Progenitor cell of endocrine pancreas (in vitro differentiated cells): ENCODE measurements at places on chromosomes 11 and 22.

DNA sequence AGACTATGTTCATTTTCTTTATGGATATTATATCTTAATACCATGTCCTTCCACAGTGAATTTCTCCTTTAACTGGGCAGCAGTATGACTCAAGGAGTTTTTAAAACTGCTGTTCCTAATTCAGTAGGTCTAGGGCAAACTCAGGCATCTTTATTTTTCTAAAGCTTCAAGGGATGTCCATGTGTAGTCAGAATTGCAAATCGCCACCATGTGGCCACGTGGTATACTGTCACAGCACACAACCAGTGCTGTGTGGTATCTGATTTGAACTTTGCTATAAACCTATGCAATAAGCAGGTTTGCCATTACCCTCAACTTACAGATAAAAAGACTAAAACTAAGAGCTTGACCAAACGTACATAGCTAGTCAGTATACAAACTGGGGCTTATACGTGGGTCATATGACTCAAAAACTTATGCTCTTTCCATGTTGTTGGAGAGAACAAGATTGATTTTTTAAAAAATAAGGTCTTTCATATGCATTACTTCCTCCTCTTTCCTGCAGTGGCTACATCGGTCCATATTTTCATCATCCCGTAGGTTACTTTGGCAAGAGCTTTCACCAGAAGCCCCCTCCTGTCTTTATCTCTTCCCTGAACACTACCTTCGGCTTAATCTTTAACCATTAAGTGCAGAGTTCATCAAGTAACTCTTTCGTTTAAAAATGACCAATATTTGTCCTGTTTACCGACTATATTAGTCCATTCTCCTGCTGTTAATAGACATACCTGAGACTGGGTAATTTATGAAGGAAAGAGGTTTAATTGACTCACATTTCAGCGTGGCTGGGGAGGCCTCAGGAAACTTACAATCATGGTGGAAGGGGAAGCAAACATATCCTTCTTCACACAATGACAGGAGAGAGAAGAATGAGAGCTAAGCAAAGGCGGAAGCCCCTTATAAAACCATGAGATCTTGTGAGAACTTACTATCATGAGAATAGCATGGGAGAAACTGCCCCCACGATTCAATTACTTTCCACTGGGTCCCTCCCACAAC lies 8.0 kb upstream of the HTATIP2 start:
- H3K36me3 ChIP-seq = no peaks in the 10 kb centered on the region
- no peak overlapping the region for H3K4me3 ChIP-seq
- no peak overlapping the region for H3K27ac ChIP-seq
- H3K4me1 ChIP-seq = peaks cover 4% of the 10 kb centered on the region

GRCh38 chr22:47602732-47603131 lies 840.3 kb downstream of the TBC1D22A start:
- peaks cover 2% of the 10 kb centered on the region for H3K36me3 ChIP-seq
- no peak for DNase-seq
- no peak overlapping the region for H3K27ac ChIP-seq
- no peaks in the 10 kb centered on the region for H3K4me1 ChIP-seq

DNA sequence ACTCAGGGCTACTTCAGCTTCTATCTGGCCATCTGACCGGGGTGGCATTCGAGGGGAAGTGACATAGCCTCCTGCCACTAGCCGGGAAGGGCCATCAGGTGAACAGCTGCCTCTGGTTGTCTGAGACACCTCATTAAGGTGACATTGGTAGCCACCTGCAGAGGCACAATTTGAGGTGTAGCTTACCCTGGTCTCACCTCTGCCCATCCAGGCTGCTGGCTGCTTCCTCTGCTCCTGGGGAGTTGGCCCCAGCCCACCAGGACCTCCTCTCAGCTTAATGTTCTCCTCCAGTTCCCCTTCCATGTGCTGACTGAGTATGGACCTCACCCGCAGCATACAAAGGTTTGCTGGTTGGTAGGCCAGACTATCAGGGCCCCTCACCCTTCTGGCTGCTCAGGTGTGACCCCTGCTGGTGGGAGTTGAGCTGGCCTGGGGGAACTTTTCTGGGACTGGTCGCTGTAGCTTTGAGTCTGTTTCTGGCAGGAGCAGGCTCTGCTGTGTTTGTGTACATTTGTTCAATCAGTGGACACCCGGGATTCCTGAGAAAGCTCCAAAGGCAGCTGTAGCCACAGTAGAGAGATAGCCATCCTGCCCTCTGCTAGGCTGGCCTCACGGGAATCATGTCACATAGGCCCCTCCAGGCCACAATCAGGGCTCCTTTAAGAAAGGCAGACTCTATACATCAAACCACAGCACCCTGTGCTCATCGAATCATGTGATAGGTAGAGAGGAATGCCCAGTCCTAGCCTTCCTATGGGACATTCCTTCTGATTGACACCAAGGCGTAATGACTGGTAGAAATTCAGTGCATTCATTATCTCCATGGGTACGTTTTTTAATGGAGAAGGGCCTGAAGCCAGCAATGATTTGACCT lies 295.1 kb upstream of the PLET1 start:
- no peak overlapping the region for H3K27ac ChIP-seq
- peaks cover 2% of the 10 kb centered on the region for H3K4me1 ChIP-seq
- H3K27me3 ChIP-seq = peaks cover 5% of the 10 kb centered on the region
- peak; percentile 73 for DNase-seq
- H3K4me3 ChIP-seq = no peak overlapping the region

DNA sequence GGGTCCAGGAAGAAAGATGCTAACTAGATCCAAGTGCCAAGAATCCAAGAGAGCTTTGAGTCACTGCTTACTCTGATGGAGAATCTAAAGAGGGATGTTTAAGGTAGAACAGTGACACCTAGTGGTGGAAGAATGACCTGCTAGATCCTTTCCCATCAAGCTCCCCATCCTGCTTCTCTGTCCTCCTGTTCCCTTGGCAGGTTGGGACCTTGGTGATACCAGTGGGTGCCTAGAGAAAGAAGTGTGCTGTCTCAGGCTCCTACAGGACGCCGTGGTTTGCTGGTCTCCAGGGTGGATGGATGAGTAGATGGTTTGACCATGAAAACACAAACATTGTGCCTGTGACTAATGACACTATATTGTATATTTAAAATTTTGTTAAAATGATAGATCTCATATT lies 383.7 kb downstream of the TMEM135 start:
- no peak overlapping the region for H3K4me3 ChIP-seq
- no peaks in the 10 kb centered on the region for H3K4me1 ChIP-seq
- H3K27ac ChIP-seq = no peak overlapping the region
- no peaks in the 10 kb centered on the region for H3K27me3 ChIP-seq
- DNase-seq = peak; percentile 35

- peaks cover 26% of the 10 kb centered on the region for H3K4me1 ChIP-seq
- H3K27me3 ChIP-seq = peaks cover 56% of the 10 kb centered on the region
- H3K36me3 ChIP-seq = no peaks in the 10 kb centered on the region
- no peak overlapping the region for H3K4me3 ChIP-seq
These were observed 12.4 kb upstream of the DSCAML1 start for GRCh38 chr11:117809236-117810055.

DNA sequence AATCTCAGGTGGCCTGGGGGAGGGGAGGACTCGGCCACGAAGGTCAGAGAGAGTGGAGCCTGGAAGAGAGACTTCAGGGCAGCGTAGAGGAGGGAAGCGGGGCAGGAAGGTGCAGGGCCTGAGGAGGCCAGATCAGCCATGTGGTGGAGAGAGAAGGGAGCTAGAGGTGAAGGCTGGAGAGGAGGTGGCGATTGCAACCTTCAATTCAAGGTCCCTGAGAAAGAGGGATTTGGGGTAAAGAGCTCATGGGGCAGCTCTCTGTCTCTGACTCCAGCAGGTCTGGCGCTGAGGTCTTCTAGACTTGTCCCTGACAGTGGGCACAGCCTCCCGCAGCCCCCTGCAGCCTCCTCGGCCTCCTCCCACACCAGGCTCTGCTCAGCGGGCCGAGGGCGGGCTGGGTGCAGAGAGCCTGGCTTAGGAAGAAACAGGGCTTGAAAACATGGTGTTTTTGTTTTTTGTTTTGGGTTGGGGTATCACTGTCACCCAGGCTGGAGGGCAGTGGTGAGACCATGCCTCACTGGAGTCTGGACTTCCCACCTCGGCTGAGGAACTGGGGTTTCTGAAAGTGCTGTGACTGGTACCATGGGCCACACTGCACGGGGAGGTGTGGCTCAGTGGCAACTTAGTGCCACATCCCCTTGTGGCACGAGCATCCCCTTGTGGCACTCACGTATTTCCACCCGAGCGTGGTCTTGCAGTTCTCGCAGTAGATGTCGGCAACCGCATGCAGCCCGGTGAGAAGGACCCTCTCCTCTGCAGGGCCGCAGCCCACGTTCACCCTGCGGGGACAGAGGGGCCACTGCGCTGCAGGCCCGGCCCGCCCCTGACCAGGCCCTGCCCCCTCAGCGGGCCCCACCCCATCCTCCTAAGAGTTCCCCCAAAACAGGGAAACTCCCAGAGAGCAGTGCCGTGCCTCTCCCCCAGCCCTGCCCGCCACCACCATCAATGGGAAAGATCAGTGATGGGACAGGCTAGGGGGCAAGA lies 32.6 kb downstream of the YPEL1 start:
- H3K36me3 ChIP-seq = peaks cover 23% of the 10 kb centered on the region
- H3K4me3 ChIP-seq = no peak overlapping the region
- H3K27ac ChIP-seq = no peak overlapping the region
- DNase-seq = no peak
- H3K27me3 ChIP-seq = no peaks in the 10 kb centered on the region
- H3K4me1 ChIP-seq = peaks cover 12% of the 10 kb centered on the region

GRCh38 chr22:37137903-37138665 lies 11.6 kb downstream of the IL2RB start:
- DNase-seq = no peak
- H3K4me1 ChIP-seq = no peaks in the 10 kb centered on the region
- H3K27ac ChIP-seq = peak overlapping the region; percentile 66
- H3K27me3 ChIP-seq = peaks cover 22% of the 10 kb centered on the region

DNA sequence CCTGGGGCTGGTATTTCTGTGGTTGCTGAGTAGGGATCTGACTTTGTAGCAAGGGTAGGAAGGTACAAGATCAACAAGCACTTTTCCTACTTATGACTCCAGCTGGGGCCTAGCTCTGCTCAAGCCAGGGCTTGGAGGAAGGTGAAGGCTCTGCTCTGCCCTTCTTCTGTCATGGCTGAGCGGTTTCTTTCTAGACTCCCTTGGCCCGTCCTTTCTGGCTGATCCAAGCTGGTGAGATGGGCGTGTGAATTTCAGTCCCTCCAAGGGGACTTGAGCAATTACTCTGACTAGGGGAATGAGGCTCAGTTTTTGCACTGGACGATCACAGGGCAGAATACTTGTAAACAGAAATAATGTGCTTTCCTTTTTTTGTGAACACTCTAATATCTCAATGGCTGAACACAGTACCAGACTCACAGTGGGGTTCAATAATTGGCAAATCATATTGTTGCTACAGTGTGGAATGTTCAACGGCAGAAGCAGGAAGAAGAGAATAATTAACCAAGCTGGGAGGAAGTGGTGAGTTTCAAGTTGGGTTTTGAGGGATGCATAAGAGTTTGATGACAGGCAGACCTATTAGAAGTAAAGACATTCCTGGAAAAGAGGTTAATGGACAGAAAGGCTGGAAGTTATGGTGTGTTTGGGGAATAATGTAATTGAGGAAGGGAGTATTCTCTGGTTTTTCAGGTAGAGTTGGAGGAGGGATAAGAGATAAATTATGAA lies 507.6 kb downstream of the MIAT start:
- H3K4me1 ChIP-seq = peaks cover 12% of the 10 kb centered on the region
- no peak for DNase-seq
- no peak overlapping the region for H3K4me3 ChIP-seq

- no peak overlapping the region for H3K4me3 ChIP-seq
- H3K27ac ChIP-seq = no peak overlapping the region
- no peak for DNase-seq
- peaks cover 18% of the 10 kb centered on the region for H3K4me1 ChIP-seq
- no peaks in the 10 kb centered on the region for H3K36me3 ChIP-seq
- H3K27me3 ChIP-seq = peaks cover 18% of the 10 kb centered on the region
These were observed 313.9 kb downstream of the TMEM135 start for GRCh38 chr11:87351676-87352075.

- H3K27ac ChIP-seq = no peak overlapping the region
- no peaks in the 10 kb centered on the region for H3K4me1 ChIP-seq
- no peak overlapping the region for H3K4me3 ChIP-seq
These were observed 7.0 kb downstream of the OR51B5 start for GRCh38 chr11:5336331-5336730.

- H3K27ac ChIP-seq = no peak overlapping the region
- H3K4me3 ChIP-seq = no peak overlapping the region
- peaks cover 13% of the 10 kb centered on the region for H3K4me1 ChIP-seq
- no peaks in the 10 kb centered on the region for H3K27me3 ChIP-seq
These were observed 155.7 kb downstream of the NAV2 start for GRCh38 chr11:19868281-19868821.

DNA sequence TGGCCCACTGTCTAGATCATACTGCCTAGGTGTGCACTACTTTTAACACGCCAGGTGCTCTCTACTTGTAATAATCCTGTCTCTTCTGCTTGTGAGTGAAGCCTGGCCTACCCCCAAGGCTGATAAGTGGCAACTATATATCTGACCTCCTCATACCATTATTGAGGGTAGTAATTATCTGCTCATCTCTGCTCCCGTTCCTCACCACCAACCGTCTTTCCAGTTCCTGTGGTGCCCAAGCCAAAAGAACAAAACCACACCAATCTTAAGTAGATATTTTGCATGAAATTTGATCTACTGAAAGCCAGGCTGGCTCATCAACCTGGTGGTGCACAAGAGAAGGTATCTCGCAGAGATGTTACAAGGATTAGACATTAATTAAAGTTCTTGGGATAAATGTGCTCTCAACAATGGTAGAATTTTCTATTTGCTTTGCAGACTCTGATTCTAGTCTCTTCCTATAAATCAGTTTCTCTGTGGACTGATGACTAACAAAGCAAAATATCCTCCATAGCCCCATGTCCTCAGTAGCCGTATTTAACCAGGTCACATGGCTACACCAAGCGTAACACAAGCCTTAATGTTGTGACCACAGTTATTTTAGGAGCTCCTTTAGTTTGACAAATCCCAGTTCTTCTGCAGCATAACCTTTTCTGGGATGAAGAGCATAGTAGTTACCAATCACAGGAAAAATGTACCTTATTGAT lies 267.2 kb downstream of the NTM start:
- DNase-seq = no peak
- no peak overlapping the region for H3K4me3 ChIP-seq
- no peak overlapping the region for H3K27ac ChIP-seq
- peaks cover 3% of the 10 kb centered on the region for H3K4me1 ChIP-seq
- H3K36me3 ChIP-seq = no peaks in the 10 kb centered on the region
